ENCODE measurements at places on chromosomes 1 and 21. TPM values are rescaled to one million over a fixed set of nuclear protein-coding genes. Genes with fewer than 3 reads are reported as not detected.
A peak's percentile ranks its signal among the peaks of the same experiment; 100 is the strongest.

DNA sequence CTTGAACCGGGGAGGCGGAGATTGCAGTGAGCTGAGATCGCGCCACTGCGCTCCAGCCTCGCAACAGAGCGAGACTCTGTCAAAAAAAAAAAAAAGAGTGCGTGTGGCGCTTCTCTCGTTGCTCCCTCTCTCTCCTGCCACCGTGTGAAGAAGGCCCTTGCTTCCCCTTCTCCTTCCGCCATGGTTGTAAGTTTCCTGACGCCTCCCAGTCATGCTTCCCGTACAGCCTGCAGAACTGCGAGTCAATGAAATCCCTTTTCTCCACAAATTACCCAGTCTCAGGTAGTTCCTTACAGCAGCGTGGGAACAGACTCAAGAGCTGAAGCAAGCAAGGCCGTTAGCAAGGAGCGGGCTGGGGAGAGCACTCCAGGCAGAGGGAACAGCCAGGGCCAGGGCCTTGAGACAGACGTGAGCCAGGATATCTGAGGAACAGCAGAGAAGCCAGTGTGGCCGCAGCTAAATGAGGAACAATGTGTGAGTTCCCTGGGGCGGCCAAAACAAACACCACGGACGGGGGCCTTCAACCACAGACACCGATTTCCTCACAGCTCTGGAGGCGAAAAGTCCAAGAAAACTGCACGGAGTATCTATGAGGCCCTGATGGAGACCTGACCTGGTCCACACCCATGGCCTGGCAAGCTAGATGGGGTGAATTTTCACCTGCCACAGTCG lies 54.2 kb upstream of the ETS2 start:
- peak; percentile 88 for DNase-seq

GRCh38 chr1:40405812-40406211 lies 32.3 kb downstream of the SMAP2 start:
- DNase-seq, result no peak

DNA sequence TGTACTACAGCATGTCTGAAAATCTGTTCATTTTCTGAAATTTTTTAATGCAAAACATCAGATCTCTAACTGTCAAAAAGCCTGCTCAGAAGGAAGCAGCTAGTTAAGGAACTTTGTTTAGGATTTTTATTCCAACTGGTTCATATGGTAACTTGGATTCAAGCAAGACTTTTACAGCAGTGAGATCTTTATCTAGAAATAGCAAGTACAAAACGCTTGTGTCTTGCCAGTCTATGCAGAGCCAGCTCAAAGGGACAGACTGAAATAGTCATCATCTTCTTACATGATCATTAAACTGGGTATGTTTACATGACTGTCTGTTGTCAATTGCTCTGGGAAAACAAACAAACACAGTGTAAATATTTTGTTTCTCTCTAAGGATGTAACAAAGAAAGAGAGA lies 37.6 kb downstream of the DDAH1 start:
- DNase-seq, result no peak

The PHLDA3 gene
- polyA plus RNA-seq, result 0.08 TPM

DNA sequence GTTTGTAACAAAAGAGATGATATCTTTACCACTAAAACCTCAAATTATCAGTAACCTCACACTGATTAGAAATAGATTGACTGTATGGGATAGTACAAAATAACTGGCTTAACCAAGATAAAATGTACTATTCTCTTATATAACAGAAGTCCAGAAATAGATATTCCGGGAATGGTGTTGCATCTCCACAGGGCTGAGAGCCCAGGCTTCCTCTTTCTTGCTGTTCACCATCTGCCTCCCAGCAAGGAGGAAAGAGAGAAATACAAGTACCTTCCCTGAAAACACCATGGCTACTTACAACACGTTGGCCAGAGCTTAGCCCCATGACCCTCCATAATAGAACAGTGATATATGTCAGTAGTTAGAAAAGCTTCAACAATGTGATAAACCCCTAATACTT lies 47.0 kb upstream of the KCNK1 start:
- no peak for DNase-seq

GRCh38 chr1:235138821-235139220 lies 10.2 kb upstream of the TOMM20 start:
- no peak for DNase-seq

DNA sequence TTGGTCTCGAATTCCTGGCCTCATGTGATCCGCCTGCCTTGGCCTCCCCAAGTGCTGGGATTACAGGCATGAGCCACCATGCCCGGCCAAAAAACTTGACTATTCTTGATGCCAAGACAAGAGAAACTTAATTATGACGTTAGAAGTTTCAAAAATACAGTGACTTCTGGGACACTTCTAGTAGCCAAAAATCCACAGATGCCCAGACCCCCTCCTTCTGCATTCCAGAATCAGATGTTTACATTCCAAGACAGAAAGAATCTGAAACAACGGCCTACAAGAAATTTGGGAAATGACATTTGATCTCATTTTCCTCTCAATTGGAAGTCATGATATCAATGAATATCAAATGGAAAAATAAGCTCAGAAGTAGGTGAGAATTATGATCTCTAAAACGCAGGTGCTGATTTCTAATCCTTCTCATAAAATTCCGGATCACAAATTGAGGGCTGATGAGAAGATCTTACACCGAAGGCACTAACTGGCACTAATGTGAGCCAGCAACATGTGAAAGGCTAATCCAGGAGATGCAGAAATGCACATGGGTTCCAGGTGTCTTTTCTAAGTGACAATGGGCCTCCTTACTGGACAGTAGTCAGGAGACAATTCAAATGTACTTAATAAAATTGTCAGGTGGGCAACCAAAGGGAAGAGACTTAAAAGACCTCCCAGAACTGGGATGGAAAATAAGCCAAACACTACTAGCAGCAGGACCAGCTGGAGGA lies 5.5 kb downstream of the RAB29 start:
- DNase-seq, result no peak

GRCh38 chr1:65266476-65266875 lies 42.9 kb upstream of the DNAJC6 start:
- no peak for DNase-seq

DNA sequence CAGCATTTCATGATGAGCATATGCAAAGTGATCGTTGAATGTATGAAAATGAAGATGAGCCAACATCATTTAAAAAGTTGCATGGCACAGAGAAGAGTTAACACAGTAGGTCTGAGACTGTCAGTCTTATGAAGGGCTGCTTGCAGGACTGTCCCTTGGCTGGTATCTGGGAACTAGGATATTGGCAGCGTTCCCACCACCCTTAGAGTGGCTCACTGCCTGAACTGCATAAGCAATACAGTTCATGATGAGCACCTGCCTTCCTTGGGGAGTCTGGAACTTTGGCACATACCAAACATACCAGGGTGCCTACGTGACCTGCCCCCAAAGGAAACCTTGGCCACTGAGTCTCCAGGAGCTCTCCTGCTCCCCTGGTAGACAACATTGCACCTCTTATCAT lies 161.8 kb downstream of the DSCAM start:
- DNase-seq, result no peak

The FCGR2B gene
- 12.1 TPM for polyA plus RNA-seq

- DNase-seq, result peak; percentile 10
These were observed 1.2 kb downstream of the PIK3C2B start for GRCh38 chr1:204493145-204493983.

The SPRR5 gene
- polyA plus RNA-seq, result not detected

DNA sequence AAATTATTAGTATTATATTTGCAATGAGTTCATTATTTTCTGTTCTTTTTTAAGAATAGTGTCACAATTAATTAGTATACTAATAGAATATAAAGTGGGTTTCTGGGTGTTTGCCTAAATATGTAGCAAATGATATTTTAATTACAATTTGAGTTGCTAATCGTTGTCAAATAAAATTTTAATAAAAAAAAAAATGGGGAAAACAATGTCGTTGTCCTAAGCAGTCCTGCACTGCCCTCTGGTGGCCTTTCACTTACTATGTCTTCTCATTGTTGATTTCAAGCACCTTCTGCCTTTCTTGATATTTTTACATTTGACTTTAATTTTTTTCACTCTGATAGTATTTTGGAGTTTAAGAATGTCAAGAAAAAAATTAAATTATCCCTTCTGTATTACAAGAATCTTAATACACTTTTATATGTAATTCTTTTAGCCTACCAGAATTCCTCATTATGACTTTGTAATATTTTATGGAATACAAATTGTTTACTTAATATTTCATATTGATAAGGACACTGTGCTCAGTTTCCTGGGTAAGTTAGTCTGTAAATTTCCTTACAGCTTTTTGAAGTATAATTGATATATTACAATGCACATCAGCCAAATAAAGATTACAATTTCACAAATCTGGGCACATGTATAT lies 104.5 kb upstream of the FMN2 start:
- peak; percentile 6 for DNase-seq

The ZC3H12A gene
- 5.2 TPM for polyA plus RNA-seq

DNA sequence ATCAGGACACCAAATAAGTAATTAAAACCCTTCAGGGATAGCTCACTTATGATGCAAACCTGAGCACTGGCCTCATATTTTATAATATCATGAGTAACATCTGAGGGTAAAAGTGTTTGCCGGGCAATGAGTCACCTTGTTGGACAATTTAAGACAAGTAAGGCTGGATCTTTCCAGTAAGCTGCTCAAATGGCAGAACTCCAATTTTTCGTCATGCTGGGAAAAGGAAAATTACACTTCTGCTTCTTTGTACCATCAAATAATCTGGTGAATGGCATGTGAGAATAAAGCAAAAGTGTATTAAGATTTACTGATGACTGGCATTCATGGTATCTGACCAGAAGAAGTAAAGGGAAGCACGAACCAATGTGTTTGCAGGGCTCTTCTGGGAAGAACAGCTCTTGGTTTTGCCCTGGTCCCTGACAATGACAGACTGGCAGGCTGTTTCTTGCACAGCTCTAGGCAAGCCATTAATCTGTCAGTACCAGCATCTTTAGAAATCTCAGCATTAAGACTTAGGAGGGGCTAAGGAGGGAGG lies 392.2 kb downstream of the VAV3 start:
- no peak for DNase-seq

The PTCH2 gene
- 0.22 TPM for polyA plus RNA-seq

DNA sequence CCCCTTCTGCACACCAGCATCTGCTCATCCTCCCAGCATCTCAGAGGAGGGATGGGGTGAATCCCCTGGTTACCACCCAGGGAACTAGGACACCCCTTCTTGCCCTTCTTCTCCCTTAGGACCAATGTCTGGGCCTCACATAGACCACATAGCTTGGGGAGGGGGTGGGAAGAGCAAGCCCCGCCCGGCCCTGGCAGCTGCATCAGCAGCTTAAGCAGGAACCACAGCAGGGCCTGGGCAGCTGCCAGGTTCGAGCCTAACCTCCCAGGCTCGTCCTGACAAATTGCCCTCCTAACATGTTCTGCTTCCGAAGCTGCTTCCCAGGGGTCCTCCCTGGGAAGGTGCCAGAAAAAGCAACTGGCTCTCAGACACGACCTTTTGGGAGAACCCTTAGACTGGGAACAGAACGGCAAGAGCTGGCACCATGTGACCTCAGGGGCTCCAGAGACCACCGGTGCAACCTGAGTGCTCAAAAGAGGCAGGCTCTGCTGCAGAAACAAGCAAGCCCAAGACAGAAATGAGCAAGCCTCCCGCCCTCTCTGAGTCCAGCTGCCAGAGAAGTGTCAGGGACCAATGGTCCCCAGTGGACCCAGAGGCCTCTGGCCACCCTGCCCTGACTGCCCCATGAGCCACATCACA lies 18.4 kb upstream of the CLSTN1 start:
- no peak for DNase-seq

GRCh38 chr1:175877939-175878737 lies 134.7 kb upstream of the TNR start:
- no peak for DNase-seq

Data from CD14-positive monocyte (primary cell).